Effector memory CD4-positive, alpha-beta T cell (primary cell): ENCODE measurements at places on chromosomes 6 and 20.

DNA sequence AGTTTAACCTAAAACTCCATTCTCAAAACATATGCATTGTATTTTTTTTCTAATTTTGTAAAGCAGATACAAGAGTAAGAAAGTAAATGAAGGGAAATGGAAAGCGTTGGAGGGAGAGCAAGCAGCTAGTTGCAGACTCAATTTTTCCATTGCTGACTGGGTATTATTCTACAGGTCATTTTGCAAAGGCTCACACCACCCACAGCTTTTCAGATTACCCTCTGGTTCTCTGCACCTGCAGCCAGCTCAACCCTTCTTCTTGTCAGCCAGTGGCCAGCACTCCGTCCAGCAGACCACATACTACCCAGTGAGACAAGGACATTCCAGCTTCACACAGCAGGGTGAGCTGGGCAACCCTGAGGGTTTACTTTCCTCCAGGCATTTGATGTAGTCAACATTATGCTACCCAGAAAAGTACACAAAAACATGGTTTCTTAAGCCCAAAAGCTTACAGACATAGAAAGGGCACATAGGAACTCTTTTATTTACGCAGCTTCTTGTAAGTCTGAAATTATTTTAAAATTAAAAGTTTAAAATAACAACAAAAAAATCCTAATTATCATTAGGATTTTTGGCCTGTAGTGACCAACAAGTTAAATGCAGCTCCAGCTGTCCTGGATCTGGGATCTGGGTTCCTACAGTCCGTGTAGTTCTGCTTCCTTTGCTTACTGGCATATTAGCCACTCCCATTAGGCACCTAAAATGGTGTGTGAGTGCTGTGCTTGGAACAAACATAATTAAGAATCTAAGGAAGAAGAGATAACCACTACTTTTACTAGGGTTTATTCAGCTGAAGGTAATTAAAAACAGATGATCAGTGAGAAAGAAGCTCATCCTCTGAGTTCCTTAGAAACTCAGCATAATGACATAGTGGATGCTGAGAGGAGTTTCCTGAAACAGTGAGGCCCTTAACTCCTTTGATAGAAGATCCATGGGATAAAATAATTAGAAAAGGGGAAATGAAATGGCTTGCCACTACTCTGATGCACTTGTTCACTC is 185.3 kb downstream of the PKHD1 start:
- DNase-seq = no peak

GRCh38 chr6:116471531-116471930 is 10.4 kb downstream of the CALHM6 start:
- DNase-seq = no peak

- DNase-seq = no peak
Observed at GRCh38 chr20:60862601-60863000, 389.5 kb upstream of the CDH4 start.

- DNase-seq = no peak
Observed at GRCh38 chr20:40280616-40281015, 408.4 kb downstream of the MAFB start.

- DNase-seq = no peak
Observed at GRCh38 chr6:134249239-134249758, 68.6 kb downstream of the SGK1 start.

DNA sequence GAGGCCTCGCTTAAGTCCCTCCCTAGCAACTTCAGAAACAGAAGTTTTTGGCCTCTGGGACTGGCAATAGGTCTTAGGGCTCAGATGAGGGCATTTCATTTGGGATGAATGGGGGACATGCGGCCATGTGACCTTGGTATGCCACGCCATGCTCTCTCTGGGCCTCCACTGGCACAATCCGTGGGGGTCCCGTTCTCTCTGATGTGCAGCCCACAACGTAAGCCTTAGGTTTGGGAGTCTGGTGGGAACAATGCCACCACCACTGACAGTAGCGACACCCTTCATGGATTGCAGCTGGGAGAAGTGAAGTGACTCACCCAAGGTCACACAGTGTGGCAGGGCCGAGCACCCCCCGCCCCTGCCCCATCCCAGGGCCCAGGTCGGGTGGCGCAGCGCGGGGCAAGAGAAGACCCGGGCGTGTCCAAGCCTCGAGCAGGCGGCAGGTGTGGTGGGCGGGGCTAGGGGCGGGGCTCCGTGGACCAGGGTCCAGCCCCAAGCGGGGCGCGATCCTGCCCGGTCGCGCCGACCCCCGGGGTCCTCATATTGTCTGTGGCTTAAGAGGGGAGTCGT is 864 bp upstream of the CEBPB start:
- no peak for DNase-seq
